ENCODE measurements at places on chromosomes 3 and 15. TPM values are rescaled to one million over a fixed set of nuclear protein-coding genes. Genes with fewer than 3 reads are reported as not detected.

DNA sequence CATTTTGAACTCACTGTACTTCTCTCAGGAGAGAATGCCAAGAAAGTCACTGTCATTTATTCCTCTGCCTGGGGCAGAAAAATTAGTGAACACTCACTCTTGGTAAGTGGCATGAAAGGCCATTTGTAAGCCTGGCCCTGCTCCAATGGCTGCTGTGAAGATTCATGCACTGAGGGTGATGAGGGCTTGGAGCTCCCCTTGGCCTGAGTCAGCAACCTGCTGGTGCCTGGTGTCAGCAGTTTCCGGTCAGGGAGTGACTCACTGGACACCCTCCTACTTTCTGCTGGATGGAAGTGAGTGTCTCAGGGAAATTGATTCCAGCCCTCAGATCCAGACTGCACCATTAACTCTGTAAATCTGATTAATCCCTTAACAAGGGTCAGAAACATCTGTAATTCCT lies 37.6 kb downstream of the TRA2B start:
- peak; percentile 82 for DNase-seq
- no peak overlapping the region for H3K27ac ChIP-seq
- peaks cover 6% of the 10 kb centered on the region for H3K4me1 ChIP-seq
- H3K4me3 ChIP-seq, result no peak overlapping the region

GRCh38 chr3:143895805-143896204 lies 47.5 kb upstream of the SLC9A9 start:
- peaks cover 3% of the 10 kb centered on the region for H3K4me1 ChIP-seq
- H3K36me3 ChIP-seq, result no peaks in the 10 kb centered on the region
- peak; percentile 30 for DNase-seq
- H3K27me3 ChIP-seq, result no peaks in the 10 kb centered on the region
- H3K27ac ChIP-seq, result no peak overlapping the region

Gene GUCA1C
- total RNA-seq, result not detected

DNA sequence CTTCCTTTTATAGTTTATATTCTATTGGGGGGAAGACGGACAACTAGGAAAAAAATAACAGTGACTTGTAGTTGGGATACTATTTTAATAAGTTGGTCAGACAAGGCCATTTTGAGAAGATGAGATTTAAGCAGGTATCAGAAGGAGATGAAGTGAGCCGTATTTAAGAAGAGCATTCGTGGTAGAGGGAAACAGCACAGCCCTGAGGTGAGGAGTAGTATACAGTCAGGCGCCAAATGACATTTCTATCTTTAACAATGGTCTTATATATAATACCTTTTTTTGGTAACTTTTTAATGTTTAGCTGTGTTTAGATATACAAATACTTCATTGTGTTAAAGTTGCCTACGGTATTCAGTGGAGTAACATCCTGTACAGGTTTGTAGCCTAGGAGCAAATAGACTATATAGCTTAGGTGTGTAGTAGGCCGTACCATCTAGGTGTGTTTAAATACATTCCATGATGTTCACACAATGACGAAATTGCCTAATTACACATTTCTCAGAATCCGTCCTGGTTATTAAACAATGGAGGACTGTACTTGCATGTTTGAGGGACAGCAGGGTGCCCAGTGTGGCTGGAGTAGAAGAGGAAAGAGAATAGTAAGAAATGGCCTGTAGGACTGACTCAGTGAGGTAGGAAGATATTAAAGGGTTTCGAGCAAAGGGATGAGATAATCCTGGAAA lies 1.6 kb downstream of the NKTR start:
- H3K36me3 ChIP-seq, result no peaks in the 10 kb centered on the region
- peak; percentile 47 for DNase-seq
- peaks cover 9% of the 10 kb centered on the region for H3K4me1 ChIP-seq
- no peak overlapping the region for H3K27ac ChIP-seq
- H3K27me3 ChIP-seq, result no peaks in the 10 kb centered on the region

Gene TIPARP
- total RNA-seq, result 21.2 TPM

Gene SIDT1
- total RNA-seq, result not detected
